Right atrium auricular region (tissue), 2 donors: ENCODE measurements at places on chromosomes 1 and 21.

- DNase-seq: no peak
These were observed 29.8 kb upstream of the KIF21B start for GRCh38 chr1:201053155-201053860.

DNA sequence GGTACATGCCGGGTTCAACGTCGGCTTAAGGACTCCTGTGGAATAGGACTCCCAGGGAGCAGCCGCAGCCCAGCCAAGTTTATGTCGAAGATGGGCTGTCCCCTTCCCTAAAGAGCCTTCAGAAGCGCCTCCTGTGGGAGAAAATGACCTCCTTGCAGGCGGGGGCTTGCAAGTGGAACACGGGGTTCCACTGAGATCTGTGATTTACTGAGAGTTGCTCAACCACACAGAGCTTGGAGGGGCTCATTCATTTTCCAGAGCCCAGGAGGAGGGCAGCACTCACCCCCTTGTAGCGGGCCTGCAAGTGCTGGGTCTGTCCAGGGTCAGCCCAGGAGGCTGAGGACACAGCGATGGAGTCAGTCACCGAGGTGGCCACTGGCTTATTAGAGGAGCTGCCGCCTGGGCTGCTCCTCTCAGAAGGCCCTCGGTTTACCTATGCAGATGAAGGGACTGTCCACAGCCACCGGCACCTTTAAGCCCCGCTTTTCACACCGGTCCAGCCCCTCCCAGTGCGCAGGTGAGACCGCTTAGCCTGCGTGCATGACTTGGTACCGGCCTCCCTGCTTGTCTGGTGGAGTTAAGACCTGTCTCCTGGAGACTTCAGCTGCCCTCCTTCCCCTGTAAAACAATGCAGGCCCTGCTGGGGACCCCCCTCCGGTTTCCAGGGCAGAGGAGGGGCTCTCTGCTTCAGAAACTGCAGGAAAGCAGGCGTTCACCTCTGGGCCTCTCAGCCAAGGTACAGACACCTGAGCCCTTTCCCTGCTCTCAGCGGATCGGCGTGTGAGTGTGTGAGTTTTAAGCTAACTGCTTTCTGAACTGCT lies 57.5 kb downstream of the ATP5PO start:
- no peak for DNase-seq

DNA sequence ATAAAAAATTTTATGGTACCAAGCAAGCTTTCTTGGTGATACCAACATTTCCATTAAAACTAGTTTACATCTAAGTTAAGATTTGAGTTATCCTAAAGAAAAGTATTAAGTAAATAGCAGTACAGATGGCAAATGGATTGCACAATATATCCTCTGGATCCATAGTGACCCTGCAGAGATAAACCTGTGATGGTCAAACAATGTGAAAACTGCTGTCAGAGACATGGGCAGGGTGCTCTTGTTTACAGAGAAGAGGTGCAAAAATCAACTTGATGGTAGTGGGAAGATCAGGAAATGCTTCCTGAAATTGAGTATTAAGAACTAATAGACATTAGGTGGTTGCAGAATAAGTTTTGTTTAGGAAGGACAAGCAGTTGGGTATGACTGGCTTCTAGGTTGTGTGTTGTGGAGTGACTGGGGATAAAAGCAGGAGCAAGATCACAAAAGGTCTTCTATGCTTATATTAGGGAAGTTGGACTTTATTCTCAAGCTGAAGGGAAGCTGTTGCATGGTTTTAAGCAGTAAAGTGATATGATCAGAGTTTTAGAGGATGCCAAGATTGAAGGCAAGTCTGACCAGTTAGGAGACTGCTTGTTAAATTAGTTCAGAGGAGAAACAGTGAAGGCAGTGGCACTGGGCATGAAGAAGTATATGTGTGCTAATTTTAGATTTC lies 9.9 kb downstream of the TTC3 start:
- DNase-seq: no peak

GRCh38 chr1:211935448-211935970 lies 99.8 kb downstream of the INTS7 start:
- DNase-seq: no peak

DNA sequence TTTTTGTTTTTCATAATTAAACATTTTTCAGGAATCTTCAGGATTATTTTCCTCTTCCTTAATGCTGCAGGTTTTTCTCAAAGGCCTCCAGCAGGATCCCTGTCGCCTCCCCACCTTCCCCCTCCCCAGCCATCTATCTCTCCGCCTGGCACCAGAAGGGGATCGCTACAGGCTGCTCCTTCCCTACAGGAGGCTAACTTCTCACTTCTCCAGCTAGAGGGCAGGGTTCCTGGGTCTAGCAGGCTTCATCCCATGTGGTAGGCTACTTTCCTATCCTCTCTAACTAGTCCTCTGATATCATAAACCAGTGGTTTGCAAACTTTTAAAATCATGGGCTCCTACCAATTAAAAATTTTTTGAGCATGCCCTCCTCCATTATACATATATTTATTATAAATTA lies 104.1 kb downstream of the KCNN3 start:
- no peak for DNase-seq

GRCh38 chr21:18772404-18772803 lies 368.8 kb upstream of the TMPRSS15 start:
- no peak for DNase-seq

DNA sequence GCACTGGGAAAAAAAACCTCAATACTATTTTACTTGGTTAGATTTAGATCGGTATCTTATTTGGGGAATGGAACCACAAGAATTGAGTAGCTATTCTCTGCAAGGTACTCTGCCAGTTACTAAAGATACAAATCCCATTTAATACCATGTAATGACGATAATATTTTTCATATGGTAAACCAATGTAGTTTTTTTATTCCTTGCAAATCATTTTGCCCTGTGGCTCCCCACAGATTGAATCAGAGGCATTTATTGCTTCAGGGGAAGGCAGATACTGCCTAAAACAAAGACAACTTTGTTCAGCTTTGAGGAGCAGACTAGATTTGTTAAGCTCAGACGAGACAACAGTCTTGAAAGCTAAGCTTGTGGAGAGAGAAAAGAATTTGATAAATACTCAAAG lies 226.7 kb upstream of the RUNX1 start:
- no peak for DNase-seq

GRCh38 chr1:23343221-23344110 lies 618 bp downstream of the HNRNPR start:
- no peak for DNase-seq

GRCh38 chr1:37723072-37723389 lies 30.7 kb downstream of the CDCA8 start:
- DNase-seq: no peak

GRCh38 chr1:98931128-98931835 lies 73.4 kb downstream of the PLPPR5 start:
- no peak for DNase-seq

DNA sequence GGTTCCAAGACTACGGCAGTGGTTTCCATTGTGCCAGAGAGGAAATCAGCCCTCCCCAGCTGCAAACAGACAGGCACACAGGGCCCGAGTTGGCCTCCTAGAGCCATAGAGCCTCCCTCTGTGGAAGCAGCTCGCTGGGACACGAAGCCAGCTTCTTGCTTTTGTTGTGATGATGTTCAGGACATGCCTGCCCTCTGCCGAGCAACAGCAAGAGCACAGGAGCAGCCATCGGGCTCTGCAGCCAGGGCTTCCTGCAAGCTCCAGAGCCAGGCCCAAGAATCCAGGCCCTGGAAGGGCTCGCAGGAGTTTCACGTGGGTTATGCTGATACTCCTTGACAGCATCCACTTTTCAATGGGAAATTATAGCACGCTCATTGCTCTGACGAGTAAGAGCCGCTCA lies 18.5 kb downstream of the NPHP4 start:
- DNase-seq: no peak

DNA sequence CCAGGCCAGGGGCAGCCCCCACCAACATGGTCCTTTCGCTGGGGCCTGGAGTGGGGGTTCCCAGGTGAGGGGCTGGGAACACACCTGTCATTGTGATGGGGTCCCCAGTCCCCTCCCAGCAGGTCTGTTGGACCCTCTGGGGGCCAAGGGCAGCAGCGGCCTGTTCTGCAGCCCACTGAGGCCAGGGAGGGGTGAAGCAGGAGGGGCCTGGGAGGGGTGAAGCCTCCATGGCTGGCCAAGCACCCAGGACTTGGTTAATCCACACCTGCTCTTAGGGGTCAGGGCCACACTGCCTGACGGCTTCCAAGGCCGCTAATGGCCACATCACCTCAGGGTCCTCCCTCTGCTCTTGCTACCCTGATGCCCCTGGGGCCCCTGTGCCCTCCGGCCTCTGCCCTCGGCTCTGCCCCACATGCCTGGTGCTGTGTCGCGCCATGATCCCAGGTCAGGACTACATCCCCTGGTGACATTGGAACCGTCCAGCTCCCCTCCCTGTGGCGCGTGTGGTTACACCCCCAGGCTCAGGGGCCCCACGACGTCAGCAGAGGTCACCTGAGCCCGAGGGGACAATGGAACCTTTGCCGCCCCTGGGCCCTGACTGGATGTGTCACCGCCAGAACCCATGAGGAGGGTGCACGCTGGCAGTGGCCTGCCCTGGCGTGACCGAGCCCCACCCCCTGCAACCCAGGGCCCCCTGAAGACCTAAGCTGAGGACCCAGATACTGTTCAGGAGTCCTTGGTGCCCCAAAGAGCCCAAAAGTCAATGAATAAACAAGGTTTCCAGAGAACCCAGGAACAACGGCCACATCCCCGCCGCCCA lies 7.0 kb downstream of the TNFRSF18 start:
- no peak for DNase-seq

GRCh38 chr1:20634065-20634593 lies 871 bp downstream of the PINK1 start:
- no peak for DNase-seq

DNA sequence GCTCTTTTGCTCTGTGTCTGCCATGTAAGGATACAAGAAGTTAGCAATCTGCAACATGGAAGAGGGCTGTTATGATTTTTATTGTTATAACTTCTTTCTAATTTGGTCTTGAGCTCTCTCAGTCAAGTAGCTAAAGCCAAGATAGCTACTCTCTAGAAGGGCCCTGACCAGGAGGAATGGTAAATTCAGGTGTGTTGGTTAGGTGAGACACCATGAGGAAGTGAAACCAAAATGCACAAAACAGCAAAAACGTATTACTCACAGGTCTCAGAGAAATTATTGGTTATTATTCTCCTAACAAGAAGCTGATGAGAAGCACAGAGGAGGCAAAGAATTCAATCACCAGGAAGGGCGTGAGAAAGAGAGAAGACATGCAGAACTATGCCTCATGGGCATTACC lies 51.8 kb upstream of the INSL5 start:
- DNase-seq: no peak

DNA sequence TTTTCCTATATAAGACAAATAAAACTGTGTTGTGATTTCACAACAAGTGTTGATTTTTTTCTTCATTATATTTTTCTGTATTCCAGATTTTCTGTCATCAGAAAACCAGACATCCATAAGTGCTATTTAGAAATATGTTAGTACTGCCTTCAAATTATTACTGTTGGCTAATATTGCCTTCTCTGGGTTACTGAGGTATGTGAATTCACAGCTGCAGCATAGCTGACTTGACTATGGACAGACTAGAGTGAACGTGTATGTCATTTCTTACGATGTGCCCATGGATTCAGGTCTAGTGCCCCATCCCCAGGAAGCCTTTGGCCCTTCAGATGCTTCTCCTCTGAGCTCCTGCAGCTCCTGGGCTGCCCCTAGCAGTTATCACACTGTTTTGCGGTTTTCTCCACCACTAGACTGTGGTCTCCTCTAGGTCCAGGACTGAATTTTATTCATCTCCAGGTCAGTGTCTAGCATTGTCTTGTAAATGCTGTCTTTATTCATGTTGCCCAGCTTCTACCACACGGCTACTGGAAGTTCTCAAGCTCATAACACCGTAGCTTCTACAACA lies 118.5 kb downstream of the FGGY start:
- DNase-seq: no peak

DNA sequence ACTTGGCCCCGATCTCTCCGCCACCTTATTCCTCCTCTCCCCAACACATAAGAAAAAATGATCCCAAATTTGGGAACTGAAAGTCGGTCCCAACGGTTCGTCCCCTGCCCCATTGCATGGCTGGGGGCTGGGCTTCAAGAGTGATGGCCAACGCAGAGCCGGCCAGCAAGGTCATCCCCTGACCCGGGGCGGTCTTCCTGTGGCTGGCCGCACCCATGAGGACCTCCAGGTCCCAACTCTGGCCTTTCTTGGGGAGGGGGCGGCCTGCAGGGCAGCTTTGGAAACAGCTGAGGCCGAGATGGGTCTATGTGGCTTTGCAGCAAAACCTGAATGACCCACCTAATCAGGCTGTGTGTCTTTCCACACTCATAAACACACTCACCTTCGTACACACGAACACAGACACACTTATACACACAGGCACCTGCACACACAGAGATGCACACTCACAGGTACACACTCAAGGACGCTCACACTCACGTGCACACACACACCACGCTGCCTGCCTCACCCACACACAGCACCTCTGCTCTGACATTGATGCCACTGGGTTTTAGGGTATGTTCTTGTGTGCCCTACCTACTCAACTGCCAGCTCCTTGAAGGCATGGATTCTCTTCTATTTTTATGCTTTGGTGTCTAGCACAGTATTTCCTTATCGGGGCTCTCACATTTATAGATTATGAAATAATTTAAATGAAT lies 562 bp downstream of the DYNLT5 start:
- no peak for DNase-seq

GRCh38 chr1:193299038-193299437 lies 112.6 kb upstream of the B3GALT2 start:
- no peak for DNase-seq

DNA sequence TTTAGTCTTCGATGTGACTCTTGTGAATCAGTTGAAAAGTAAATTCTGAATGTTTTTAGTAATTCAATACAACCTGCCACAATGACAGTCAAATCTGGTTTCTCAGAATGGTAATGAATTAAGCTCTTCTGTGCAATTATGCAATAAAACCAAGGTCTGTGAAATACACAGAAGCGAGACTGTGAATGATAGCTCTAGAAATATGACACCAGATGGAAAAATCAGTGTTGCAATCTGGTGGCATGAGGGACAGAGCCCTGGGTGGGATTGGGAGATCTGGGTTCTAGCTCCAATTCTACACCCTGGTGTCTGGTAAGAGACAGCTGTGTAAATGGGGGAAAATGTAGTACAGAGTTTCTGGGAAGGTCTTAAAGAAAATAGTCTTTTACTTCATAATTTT lies 586.4 kb upstream of the ZRANB2 start:
- no peak for DNase-seq

GRCh38 chr21:41897700-41898099 lies 18.6 kb upstream of the PRDM15 start:
- no peak for DNase-seq

DNA sequence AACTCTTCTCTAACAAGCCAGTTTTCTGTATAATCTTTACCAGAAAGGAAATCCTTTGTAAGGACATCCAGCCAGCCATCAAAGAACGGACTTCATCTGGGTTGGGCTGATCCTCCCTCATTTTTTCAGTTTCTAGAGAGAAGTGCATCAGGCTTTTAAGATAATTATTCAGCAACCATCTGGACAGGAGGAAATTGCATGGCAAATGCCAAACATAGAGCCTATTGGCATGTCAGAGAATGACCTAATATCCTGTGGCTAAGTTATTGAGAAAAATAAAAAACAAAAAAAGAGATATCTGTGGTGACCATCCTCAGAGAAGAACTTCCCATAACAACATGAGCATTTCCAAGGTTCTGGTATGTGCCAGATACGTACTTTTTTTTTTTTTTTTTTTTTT lies 74.9 kb upstream of the BEND5 start:
- no peak for DNase-seq

GRCh38 chr21:20998456-20998789 lies 214 bp downstream of the NCAM2 start:
- DNase-seq: no peak

GRCh38 chr21:32132409-32132808 lies 146.4 kb downstream of the MIS18A start:
- DNase-seq: no peak

- no peak for DNase-seq
These were observed 370.2 kb upstream of the USP24 start for GRCh38 chr1:55585402-55585792.

- no peak for DNase-seq
These were observed 65.5 kb downstream of the PRKAA2 start for GRCh38 chr1:56710646-56711045.
